HFF-Myc (cell line): ENCODE measurements at places on chromosomes 3 and 15.

- DNase-seq: no peak
Observed at GRCh38 chr3:25652921-25653320, 11.8 kb downstream of the TOP2B start.

GRCh38 chr15:89495638-89496145 lies 691 bp downstream of the RHCG start:
- no peak for DNase-seq

DNA sequence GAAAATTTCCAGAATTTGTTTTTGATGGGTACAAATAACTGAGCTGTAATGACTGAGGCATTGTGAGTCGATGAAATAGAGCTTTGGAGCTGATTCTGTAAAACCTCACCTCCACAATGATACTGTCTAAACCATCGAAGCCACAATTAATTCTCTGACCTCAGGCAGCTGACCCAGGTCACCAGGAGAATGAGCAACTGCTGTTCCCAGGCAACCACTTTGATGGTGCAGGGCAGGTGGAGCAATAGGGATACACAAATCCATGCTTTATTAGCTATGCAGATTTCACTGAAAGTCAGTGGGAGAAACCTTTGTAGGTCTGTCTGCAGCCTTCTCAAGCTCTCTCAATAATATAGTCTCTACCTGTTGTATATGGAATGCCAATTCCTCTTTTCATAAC lies 204.4 kb downstream of the RYR3 start:
- no peak for DNase-seq

DNA sequence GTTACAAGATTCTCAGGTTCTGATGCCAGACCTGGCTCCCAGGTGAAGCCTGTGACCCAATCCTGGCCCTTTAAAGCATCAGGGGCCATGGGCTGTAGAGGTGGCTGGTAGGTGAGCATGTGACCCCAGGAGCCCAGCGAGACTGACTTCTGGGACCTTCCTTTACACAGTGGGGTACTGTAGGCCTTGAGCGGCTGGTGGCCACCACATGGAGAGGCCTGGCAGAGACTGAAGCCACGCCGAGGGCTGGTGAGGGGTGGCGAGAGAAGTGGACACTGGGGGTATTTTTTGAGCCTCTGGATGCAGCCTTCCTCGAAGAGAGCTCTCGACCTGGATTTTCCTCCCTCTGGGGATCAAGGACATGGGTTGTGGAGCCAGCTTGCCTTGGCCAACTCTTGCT lies 71.2 kb upstream of the ITGA11 start:
- DNase-seq: no peak

DNA sequence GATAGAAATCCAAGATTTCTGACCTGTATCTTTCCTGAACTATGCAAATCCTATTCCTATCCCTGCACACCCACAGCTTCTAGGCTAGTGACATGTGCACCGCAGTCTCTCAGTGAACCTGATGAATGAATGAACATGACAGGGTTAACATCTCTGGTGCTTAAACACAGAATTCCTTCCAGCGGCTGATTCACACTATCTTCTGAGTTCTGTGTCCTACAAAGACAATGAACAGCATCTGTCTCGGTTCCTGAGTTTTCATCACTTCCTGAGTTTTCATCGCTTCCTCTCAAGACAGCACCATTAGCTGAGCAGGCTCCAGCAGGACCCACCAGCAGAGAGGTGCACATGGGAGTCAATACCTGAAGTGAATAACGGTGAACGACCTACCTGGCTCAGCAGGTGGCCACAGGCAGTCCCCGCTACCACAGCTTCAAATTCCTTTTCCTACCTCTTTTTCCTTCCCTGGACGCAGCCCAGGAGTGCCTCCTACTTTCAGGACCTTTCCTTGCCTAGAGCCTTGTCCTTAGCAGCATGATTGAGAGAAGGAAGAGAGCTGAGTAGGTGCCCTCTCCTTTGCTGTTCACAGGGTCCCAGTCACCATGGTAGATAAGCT lies 113.5 kb downstream of the IGF2BP2 start:
- no peak for DNase-seq

DNA sequence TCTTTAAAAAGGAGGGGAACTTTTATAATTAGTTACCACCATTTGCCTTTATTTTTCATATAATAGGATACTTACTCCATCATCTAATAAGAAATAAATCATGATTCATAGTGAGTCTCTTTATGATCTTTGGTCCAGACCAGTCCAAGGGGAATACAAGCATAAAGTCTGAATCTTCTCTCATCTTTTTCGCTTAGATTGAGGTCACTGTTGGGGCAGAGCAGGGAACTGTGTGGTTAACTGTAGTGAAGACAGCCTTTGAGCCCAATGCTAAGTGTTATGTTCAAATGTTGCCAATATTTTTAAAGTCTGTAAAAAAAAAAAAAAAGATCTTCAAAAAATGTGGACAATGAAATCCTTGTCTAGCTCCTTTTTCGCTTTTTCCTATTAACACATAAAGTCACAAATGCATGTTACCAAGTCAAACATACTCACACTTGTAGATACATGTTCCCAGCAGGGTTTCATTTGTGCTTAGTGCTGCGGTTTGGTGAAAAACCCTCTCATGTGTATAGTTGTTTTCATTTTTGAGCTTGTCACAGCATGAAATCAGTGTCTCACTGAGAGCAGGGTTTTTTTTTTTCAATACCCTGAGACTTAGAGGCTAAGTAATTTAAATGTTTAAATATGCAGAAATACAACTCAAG lies 72.1 kb downstream of the EPHA3 start:
- DNase-seq: no peak

DNA sequence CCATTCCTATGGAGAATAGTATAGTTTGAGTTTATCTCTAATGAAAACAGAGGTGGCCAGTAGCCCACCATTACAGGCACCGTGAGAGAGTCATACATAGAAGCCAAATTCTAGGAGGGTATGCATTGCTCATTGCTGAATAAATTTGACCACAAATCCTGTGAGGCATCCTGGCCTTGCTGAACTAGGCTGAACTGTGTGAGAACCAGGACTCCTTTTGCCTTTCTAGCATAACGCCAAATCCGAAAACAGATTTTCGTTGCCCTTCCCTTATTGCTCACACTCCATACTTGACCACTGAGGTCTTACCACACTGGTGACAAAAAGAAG lies 50.4 kb downstream of the SLC2A2 start:
- DNase-seq: no peak

DNA sequence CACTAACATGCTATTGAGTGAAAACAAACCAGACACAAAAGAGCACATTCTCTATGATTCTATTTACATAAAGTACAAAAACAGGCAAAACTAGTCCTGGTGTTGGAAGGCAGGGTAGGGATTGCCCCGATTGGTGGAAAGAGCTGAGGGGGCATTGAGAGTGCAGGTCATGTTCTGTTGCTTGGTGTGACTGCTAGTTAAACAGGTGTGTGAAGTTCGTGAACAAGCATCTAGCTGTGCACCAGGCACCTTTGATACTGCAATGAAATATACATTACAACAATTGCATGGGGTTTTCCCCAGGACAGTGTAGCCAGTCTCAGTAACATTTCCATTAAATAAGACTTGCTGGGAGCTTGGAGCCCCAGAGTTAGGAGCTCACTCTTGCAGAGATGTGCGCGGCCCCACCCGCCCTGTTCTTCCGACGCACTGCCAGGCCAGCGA lies 26.3 kb upstream of the THRB start:
- no peak for DNase-seq

GRCh38 chr3:105891101-105891500 lies 22.3 kb upstream of the CBLB start:
- no peak for DNase-seq

- no peak for DNase-seq
Observed at GRCh38 chr15:54187325-54187724, 209.1 kb downstream of the UNC13C start.

DNA sequence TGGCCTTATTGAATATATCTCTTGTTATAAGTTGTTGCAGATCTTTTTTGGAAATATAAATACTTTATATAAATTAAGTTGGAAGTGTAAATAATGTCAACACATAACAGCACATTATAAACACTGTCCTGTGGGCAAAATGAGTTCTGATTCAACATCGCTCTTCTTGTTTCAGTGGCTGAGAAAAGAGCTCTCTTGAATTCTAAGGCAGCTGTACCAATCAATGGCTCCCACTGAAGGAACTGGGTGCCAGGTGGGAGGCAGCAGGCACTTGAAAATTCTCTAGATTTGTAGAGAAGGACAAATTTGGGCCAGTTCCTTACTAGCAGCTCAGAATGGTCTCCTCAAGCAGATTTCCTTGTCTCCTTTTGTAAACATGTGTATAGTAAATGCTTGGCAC lies 45.6 kb downstream of the CHST2 start:
- no peak for DNase-seq

- DNase-seq: no peak
Observed at GRCh38 chr3:71655061-71655460, 70.1 kb downstream of the EIF4E3 start.

GRCh38 chr3:110413807-110414748 lies 657.5 kb upstream of the NECTIN3 start:
- peak; percentile 71 for DNase-seq

- DNase-seq: no peak
Observed at GRCh38 chr15:46617507-46617906, 982.7 kb downstream of the SQOR start.

- no peak for DNase-seq
Observed at GRCh38 chr3:52722491-52722890, 16.6 kb downstream of the SPCS1 start.

- no peak for DNase-seq
Observed at GRCh38 chr3:125037498-125038150, 18.2 kb downstream of the HEG1 start.

DNA sequence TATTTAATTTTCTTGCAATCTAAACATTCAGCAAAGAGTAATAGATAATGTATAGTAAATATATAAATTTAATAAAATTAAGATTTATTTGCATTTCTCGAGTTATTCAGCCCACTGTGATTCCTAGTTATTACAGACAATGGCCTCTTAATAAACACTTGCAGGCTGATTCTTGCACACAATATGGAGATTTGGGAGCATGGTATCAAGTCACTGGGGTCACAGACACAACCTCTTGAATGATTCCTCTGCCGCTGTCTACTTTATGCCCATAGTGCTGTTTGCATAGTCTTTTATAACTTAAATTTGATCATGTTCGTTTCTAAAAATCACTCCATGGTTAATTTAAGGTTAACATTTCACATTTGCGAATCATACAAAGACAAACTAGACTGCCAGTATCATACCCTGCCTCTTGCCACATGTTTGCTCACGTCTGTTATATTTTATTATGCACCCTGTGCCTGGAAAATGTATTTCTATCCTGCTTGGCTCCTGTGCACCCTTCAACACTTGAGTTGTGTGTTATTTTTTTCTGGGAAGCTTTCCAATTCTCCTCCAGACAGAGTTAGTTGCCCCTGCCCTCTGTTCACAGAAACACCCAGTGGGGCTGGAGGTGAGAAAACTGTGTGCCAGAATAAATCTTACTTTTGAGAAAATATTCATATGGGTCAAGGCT lies 206.3 kb upstream of the ROBO1 start:
- DNase-seq: no peak

DNA sequence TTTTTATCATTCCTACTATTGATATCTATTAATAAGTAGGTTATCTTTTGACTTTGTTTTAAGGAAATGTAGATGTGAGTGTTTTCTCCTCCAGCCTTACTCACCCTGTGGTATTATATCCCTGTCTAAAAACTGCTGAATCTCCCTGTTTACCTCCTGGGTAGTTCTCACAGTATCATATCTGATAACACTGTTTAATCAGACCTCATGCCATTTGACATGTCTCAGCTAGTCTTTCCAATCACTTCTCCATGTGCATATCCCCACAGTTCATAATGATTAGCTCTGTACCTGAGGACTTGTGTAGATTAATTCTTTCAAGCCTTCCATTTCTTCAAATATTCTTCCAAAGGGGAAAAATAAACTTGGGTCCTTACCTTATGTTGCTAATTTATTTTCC lies 30.7 kb downstream of the DUOX2 start:
- DNase-seq: no peak

- DNase-seq: no peak
Observed at GRCh38 chr3:146072061-146072460, 88.9 kb downstream of the PLOD2 start.

GRCh38 chr3:139299261-139300132 lies 44.3 kb upstream of the MRPS22 start:
- DNase-seq: peak; percentile 64

DNA sequence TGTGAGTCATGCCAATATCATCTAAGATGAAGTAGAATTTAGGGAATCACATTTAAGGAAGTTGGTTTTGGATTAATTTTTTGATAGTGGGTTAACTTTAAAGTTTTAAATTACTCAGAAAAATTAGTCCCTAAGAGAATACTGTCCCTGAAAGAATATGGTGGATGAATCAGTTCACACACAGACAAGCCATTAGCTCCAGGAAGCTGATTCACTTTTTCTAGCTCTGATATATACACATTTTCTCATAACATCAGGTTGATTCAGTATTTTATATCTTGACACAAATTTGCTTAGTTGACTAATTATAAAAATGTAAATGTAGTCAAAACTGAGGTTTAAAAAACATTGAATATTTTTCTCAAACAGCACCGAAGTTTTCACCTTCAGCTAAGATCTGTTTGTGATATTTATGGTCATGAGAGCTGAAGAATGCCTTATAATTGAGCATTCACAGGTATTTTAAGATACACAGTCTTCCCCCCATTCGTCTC lies 55.1 kb downstream of the MYH15 start:
- no peak for DNase-seq

GRCh38 chr15:58146749-58147148 lies 8.6 kb downstream of the AQP9 start:
- no peak for DNase-seq

DNA sequence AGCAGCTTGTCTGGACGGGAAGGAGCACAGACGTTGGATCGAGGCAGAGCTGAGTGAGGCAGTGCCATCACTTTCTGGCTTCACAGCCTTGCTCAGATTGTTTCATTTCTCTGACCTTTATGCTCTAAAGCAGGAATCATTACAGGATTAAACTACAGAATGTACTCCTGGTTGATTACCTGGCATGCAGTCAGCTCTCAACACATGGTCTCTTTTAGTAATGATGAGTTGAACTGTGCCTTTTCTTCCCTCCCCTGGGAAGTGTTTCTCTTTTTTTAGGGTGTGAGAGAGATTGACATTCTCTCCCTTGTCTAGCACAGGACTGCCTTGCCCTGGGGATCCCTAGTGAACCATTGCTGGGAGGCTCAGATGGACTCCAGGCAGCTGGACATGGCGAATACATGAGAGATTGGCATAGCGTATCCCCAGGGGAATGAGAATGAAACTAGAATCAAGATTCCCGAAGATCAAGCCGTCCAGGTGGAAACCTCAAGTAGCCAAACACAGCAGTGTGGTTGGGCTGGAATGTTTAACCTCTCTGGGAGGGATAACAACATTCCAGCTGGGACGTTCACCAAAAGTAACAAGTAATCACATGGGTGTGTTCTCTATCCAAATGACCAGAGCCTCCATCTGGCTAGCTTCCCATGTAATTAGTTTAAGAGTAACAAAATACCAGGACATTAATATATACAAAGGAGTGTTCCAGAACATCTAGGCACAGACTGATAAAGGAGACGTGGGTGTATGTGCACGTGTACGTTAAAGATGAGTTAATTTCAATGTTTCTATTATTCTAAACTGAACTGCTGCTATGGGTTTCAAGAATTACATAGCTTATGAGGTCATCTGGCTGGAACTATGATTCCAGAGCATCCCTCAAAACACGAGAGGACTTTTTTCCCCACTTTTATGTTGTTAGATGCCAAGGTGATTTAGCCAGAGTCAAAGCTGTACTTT lies 118.6 kb upstream of the NR2E3 start:
- DNase-seq: peak; percentile 69
